Tibial nerve (tissue), 4 donors: ENCODE measurements at places on chromosomes 7 and 10. TPM values are rescaled to one million over a fixed set of nuclear protein-coding genes. Genes with fewer than 3 reads are reported as not detected.

GRCh38 chr7:64849250-64849923, 53.7 kb upstream of the ZNF273 start:
- no peak for DNase-seq

- DNase-seq: no peak
Observed at GRCh38 chr7:7257899-7258692, 75.8 kb downstream of the C1GALT1 start.

The PON1 gene
- total RNA-seq: not detected

The CACUL1 gene
- 45.7 TPM for total RNA-seq

- DNase-seq: no peak
Observed at GRCh38 chr7:24730018-24730369, 27.3 kb downstream of the GSDME start.

The LGI1 gene
- 8.4 TPM for total RNA-seq

- DNase-seq: no peak
Observed at GRCh38 chr7:151694828-151695580, 175.3 kb upstream of the RHEB start.

The SPDYE2 gene
- total RNA-seq: not detected

DNA sequence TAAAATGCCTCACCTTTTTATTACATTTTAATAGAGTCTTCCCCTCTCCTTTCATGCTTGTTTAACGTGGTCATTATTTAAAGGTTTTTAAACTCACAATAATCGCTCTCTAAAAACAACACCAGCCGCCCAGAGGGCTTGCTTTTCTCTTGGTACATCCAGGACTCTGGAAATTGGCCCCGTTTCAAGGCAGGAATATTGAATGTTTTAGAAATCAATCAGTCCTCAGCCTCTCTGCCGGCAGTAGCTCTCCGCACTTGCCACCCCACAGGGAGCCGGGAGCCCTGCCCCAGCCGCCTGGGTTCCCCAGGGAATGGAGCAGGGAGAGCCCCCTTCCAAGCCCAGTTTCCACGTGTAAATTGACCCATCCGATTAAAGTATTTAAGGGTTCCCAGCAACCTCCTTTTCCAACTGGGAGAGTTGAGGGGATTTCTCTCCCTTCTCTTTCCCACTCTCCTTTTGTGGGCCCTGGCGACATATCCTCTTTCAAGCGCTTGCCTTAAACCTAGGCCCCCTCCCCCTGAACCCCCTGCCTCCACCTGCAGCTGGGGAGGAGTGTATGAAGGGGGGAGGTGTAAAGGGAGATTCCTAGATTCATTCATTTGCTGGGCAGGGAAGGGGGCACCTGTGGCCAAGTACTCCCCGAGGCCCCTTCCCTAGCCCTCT, 1.9 kb downstream of the FGF8 start:
- no peak for DNase-seq

GRCh38 chr7:46630031-46630430, 709.0 kb upstream of the IGFBP3 start:
- no peak for DNase-seq

The C10orf90 gene
- total RNA-seq: not detected

The OPN4 gene
- not detected for total RNA-seq

GRCh38 chr7:148882192-148882591, 1.9 kb downstream of the EZH2 start:
- DNase-seq: no peak

GRCh38 chr7:25311346-25311745, 83.1 kb upstream of the NPVF start:
- DNase-seq: no peak

DNA sequence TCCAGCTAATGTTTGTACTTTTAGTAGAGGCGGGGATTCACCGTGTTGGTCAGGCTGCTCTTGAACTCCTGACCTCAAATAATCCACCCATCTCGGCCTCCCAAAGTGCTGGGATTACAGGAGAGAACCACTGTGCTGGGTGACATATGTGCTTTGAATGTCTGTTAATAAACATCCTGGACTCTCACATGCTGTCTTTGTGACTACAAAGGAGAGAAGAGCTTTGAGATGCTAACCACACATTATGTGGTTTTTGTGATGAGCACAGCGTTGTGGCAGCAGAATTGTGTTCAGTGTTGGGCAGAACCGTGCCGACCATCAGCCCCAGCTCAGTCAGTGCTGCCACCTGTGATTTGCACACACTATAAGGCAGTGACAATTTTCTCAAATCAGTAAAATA, 500.1 kb upstream of the KLF6 start:
- DNase-seq: no peak

- DNase-seq: no peak
Observed at GRCh38 chr7:107105591-107106245, 61.2 kb downstream of the PRKAR2B start.

- DNase-seq: no peak
Observed at GRCh38 chr7:142104550-142105527, 6.7 kb upstream of the MGAM2 start.

GRCh38 chr10:32268788-32269187, 78.2 kb downstream of the EPC1 start:
- DNase-seq: no peak

GRCh38 chr7:95915731-95916130, 143.4 kb downstream of the DYNC1I1 start:
- no peak for DNase-seq

The CFAP70 gene
- 14.9 TPM for total RNA-seq

GRCh38 chr10:3872712-3873329, 87.8 kb upstream of the KLF6 start:
- no peak for DNase-seq

GRCh38 chr7:11804621-11805020, 27.4 kb downstream of the THSD7A start:
- DNase-seq: no peak
